ENCODE measurements at places on chromosomes 7 and 10.
A peak's percentile ranks its signal among the peaks of the same experiment; 100 is the strongest.

DNA sequence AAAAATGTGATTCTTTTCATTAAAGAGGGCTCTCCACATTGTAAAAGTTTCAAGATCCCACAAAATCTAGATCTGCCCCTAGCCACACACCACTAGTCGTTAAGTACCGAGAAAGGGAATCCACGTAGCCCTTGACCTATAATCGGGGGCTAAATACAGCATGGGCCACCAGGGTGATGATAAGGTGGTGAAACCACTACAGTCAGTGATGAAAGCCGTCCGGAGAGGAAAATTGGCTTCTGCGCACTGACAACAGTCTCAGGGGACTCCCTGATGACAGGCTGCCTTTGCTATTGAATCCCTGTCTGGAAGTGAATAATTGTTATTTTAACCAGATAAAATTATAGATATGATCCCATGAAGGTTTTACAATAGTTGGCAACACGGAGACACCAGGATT lies 4.6 kb downstream of the TECTB start:
- no peaks in the 10 kb centered on the region for H3K36me3 ChIP-seq
- H3K27ac ChIP-seq: no peak overlapping the region
- no peak overlapping the region for H3K4me3 ChIP-seq
- DNase-seq: no peak
- H3K4me1 ChIP-seq: no peaks in the 10 kb centered on the region

GRCh38 chr10:106355450-106355849 lies 809.1 kb downstream of the SORCS1 start:
- H3K27ac ChIP-seq: no peak overlapping the region
- H3K36me3 ChIP-seq: no peaks in the 10 kb centered on the region
- no peak overlapping the region for H3K4me3 ChIP-seq
- no peaks in the 10 kb centered on the region for H3K4me1 ChIP-seq

DNA sequence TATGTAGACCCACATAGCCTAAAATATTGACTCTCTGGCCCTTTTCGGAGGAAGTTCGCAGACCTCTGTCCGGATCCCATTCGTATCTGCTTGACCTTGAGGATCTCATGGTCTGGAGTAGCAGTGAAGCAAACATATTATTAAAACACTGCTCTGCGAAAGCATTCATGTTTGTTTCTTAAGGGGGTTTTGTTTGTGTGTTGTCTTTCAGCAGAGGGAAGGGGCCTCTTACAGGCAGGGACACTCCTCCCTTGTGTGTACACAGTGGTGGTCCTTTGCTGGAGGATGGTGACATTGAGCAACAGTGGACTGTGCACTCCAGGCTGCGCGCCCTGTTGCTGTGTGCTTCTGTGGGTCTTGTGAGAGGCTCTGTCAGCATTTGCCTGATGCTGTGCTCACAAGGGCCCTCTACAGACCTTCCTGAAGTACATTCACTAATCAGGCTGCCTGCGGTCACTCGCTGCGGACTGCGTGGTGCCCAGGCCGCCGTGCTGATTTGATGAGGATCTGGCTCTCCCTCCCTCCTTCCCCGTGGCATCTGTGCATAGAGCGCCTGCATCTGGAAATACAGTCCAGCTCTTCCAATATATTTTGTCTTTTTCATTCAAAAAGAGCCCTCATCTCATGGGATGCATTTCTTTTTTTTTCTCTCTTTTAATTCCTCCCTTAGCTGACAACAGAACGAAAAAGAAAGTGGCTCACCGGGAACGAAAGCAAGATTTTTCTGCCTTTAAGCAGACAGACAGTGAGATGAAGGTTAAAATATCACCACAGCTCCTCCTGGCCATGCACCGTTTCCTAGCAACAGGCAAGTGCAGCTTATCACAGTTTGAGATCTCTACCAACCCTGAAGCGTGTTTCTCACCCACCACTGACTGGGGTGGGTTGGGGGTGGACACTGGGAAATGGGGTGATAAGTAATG lies 135.8 kb downstream of the CNNM2 start:
- no peak overlapping the region for H3K27ac ChIP-seq
- peak; percentile 63 for DNase-seq
- no peaks in the 10 kb centered on the region for H3K27me3 ChIP-seq
- no peaks in the 10 kb centered on the region for H3K36me3 ChIP-seq
- H3K4me3 ChIP-seq: no peak overlapping the region
- H3K4me1 ChIP-seq: no peaks in the 10 kb centered on the region

DNA sequence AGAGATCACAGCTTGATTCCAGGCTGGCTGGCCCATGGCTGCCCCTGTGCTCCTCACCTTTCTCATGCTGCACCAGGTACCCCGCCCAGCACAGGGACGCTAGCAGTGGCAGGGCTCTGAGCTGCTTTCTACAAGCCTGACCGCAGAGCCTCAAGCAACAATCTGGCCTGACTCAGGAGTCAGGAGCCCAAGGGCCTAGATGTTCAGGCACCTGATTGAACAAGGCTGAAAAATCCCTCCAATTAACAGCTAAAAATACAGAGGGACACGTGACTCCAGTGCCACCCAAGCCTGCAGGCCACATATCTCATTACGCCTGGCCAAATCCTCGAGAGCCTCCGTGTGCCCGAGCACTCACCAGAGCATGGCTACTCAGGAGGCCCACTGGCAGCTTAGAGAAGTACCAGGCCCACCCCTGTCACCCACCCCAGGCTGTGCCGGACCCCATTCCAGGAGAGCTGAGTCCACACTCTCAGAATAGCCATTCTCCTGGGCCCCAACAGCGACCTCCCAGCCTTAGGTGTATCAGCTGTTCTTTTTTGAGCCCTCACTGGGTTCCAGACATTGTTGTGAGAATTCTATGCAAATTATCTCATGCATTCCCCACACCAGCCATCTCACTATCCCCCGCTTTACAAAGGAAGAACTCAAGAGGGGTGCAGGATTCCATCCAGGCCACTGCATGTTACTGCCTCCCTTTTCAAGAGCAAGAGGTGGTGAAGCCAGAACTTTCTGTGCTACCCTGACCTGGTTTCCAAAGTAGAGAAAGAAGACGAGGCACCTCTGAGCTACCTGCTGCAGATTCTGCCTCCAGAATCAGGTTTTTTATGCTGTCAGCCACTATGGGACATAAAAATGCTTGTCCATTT lies 98.3 kb downstream of the COL13A1 start:
- H3K27ac ChIP-seq: no peak overlapping the region
- H3K4me1 ChIP-seq: peaks cover 3% of the 10 kb centered on the region
- H3K4me3 ChIP-seq: no peak overlapping the region
- H3K27me3 ChIP-seq: no peaks in the 10 kb centered on the region

DNA sequence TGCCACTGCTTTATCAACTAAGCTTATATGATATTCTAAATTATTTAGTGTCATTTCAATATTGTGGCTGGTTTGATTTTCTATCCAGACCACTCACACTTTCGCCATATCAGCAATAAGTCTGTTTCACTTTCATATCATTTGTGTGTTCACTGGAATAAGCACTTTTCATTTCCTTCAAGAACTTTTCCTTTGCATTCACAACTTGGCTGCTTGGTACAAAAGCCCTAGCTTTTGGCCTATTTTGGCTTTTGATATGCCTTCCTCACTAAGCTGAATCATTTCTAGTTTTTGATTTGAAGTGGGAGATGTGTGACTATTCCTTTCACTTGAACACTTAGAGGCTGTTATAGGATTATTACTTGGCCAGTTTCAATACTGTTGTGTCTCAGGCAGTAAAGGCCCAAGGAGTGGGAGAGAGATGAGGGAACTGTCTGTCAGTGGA lies 120.9 kb upstream of the NAMPT start:
- no peaks in the 10 kb centered on the region for H3K36me3 ChIP-seq
- H3K27me3 ChIP-seq: no peaks in the 10 kb centered on the region
- no peak overlapping the region for H3K4me3 ChIP-seq
- H3K27ac ChIP-seq: no peak overlapping the region
- no peaks in the 10 kb centered on the region for H3K4me1 ChIP-seq

- no peak for DNase-seq
- no peak overlapping the region for H3K27ac ChIP-seq
- H3K4me1 ChIP-seq: no peaks in the 10 kb centered on the region
- no peaks in the 10 kb centered on the region for H3K36me3 ChIP-seq
- no peak overlapping the region for H3K4me3 ChIP-seq
Observed at GRCh38 chr7:147809786-147810185, 780.8 kb upstream of the C7orf33 start.

- peaks cover 11% of the 10 kb centered on the region for H3K4me1 ChIP-seq
- H3K36me3 ChIP-seq: peaks cover 28% of the 10 kb centered on the region
- no peak for DNase-seq
- no peaks in the 10 kb centered on the region for H3K27me3 ChIP-seq
- no peak overlapping the region for H3K4me3 ChIP-seq
- H3K27ac ChIP-seq: no peak overlapping the region
Observed at GRCh38 chr7:43873300-43873699, 4.0 kb upstream of the MRPS24 start.

GRCh38 chr10:88156341-88156740 lies 292.9 kb downstream of the PTEN start:
- no peak for DNase-seq
- H3K36me3 ChIP-seq: no peaks in the 10 kb centered on the region
- no peak overlapping the region for H3K27ac ChIP-seq
- no peaks in the 10 kb centered on the region for H3K27me3 ChIP-seq

GRCh38 chr10:53406532-53406931 lies 633.9 kb upstream of the MBL2 start:
- no peak overlapping the region for H3K27ac ChIP-seq
- no peaks in the 10 kb centered on the region for H3K27me3 ChIP-seq
- no peaks in the 10 kb centered on the region for H3K36me3 ChIP-seq

- H3K4me1 ChIP-seq: no peaks in the 10 kb centered on the region
- no peaks in the 10 kb centered on the region for H3K27me3 ChIP-seq
- H3K27ac ChIP-seq: no peak overlapping the region
- no peaks in the 10 kb centered on the region for H3K36me3 ChIP-seq
Observed at GRCh38 chr10:94320285-94320914, 42.3 kb downstream of the NOC3L start.

- H3K36me3 ChIP-seq: no peaks in the 10 kb centered on the region
- no peak for DNase-seq
- H3K27me3 ChIP-seq: no peaks in the 10 kb centered on the region
- no peaks in the 10 kb centered on the region for H3K4me1 ChIP-seq
- no peak overlapping the region for H3K27ac ChIP-seq
Observed at GRCh38 chr10:127812041-127812440, 75.1 kb downstream of the FOXI2 start.

DNA sequence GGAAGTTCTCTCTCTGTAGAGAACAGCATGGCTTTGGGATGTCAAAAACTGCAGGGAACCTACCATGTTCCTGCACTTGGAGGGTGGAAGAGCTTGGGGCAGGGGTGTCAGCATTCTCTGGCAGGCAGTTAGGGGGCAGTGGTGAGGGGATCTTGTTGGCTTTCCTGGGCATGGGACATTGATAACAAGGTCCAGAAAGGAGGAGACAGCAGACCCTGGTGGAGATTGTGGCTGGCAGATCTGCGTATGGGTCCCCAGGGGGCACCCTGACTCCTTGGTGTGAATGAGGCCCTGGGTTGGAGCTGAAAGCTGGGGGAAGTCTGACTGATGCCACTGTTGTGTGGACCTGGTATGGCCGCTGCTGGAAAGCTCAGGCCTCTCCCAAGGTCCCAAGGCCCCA lies 22.9 kb upstream of the CAMK2B start:
- no peaks in the 10 kb centered on the region for H3K36me3 ChIP-seq
- no peak overlapping the region for H3K27ac ChIP-seq
- no peaks in the 10 kb centered on the region for H3K4me1 ChIP-seq
- H3K4me3 ChIP-seq: no peak overlapping the region

GRCh38 chr10:112950714-112951358 lies 789 bp downstream of the TCF7L2 start:
- H3K4me1 ChIP-seq: no peaks in the 10 kb centered on the region
- H3K27me3 ChIP-seq: no peaks in the 10 kb centered on the region
- peak overlapping the region; percentile 88 for H3K4me3 ChIP-seq
- peak overlapping the region; percentile 95 for H3K27ac ChIP-seq
